ENCODE measurements at places on chromosomes 1 and 21.

DNA sequence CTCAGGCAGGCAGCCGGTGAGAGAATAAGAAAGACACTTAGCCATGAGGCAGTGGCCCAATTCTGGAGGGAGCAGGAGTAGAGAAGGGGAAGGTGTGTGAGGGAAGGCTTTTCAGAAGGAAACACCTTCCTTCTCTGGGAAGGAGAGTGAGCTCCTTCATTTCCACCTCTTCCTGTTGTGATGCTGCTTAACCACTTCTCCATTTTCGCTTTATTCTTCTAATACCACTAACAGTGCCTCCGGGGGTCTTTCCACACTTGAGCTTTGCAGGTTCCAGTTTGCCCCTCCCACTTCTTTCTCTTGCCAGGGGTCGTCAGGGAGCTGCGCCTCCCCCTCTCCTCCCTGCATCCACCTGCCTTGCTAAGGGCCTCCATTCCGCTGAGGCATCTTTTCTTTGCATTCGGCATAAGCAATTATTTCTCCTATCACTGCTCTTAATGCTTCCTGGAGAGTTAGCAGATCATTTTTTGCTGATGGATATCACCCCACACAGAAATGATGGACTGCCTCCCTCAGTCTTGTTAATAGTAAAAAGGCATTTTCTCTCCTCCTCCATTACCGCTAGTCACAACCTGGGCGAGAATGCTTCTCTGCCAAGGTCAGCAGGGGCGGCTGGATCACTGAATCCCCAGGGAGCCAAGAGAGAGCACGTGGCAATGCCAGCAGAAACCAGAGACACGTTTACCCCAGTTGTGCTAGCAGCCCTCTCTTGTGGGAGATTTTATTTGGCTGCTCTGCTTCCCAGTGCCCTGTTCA is 74.8 kb downstream of the ELAVL4 start:
- DNase-seq, result no peak

DNA sequence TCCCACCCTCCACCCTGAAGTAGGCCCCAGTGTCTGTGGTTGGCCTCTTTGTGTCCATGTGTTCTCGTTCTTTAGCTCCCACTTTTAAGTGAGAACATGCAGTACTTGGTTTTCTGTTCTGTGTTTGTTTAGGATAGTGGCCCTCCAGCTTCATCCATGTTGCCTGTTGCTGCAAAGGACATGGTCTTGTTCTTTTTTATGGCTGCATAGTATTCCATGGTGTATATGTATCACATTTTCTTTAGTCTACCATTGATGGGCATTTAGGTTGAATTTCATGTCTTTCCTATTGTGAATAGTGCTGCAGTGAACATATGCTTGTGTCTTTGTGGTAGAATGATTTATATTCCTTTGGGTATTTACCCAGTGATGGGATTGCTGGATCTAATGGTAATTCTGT is 6.1 kb downstream of the HIPK1 start:
- DNase-seq, result no peak

- no peak for DNase-seq
Observed at GRCh38 chr1:59977075-59977410, 50.5 kb upstream of the CYP2J2 start.

- DNase-seq, result no peak
Observed at GRCh38 chr1:119266858-119267257, 101.7 kb upstream of the HAO2 start.

DNA sequence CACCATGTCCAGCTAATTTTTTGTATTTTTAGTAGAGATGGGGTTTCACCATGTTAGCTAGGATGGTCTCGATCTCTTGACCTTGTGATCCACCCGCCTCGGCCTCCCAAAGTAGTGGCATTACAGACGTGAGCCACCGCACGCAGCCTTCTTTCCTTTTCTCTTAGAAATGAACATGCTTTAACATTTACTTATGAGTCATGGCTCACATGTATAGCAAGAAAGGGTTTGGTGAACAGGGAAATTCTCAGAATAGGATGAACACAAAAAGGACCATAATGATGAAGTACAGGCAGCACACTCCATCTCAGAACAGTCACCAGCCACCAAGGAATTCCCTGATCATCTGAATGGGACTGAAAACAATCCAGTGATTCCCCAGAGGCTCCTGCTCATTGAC is 9.4 kb upstream of the VAMP4 start:
- DNase-seq, result no peak

DNA sequence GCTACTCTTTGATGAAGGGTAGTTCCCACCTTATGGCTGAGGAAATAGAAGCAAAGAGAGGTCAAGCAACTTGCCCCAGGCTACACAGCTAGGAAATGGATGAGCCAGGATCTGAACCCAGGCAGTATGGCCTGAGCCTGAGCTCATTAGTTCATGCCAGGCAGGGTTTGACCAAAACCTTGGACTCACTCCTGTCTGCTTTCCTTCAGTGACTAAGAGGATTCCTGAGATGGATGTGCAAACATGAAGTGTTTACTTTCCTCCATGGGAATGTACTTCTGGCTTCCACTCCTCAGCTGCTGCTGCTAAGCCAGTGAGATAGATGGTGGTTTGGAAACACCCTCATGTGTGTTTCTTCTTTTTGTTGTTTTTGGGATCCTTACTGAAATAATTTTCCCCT is 35.1 kb upstream of the ERRFI1 start:
- DNase-seq, result no peak

GRCh38 chr21:21025742-21026141 is 27.5 kb downstream of the NCAM2 start:
- no peak for DNase-seq

DNA sequence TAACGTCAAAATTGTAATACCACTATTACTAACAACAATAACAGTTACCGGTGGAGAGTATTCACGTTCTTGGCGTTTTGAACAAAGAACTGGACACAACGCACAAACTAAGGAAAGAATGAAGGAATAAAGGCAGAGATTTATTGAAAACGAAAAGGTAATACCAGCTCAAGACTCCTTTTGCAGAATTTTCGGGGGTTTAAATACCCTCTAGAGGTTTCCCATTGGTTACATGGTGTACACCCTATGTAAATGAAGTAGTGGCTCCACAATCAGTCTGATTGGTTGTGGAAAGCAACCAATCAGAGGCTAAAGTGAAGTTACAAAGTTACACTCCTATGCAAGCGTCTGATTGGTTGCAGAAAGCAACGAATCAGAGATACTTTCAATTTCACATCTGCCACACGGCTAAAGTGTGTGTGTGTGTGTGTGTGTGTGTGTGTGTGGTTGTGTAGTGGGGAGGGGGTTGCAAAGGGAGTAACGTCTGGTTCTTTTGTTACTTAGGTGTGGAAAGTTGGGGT is 1.1 kb upstream of the GTF2B start:
- no peak for DNase-seq

DNA sequence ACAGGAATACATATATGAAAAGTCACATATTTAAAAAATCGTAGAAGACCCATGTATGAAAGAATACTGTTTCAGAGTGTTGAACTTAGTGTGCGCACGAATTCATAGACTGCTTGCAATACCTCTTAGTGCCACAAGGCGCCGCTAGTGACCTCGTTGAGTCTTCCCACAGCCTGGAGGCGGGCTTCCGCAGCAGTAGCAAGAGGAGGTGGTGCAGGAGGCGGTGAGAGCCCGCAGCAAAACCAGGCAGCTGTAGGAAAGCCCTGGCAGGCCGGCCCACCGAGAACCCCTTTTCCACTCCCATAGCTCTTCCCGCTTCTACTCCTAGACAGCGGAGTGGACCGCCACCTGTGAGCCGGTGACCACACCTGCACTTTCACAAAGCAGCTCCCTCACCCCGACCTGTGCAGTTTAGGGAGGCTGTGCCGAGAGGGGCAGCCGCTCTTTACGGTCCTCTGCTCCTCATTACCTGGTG is 23.5 kb downstream of the MTARC1 start:
- no peak for DNase-seq

DNA sequence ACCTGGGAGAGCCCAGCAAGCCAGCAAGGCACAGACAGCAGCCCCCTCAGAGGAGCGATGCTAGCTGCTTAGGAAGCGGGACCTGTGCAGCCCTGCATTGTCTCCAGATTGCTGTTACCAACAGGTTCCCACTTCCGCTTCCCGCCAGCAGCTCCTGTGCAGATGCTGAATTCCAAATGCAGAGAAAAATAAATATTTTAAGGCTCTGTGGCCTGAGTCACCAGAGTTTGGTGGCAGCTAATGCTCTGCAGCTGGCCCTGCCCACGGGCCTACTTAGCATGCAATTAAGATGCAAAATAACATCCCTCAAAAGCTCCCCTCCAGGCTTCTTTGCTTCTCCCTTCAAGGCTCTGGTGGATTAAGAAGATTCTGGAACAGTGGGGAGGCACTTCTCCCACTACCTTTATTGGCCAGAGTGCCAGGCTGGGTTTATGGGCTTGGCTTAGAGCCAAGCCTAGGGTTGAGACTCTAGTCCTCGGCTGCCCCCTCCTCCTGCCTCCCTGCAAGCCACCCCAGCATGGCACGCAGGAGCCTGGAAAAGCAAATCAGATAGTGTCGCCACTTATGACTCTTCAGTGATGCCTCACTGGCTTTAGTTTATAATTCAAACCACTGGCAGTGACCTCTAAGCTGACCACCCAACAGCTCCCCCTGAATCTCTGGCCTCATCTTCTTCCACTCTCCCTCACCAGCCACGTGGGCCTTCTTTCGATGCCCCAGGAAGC is 207.1 kb upstream of the ZC3H12A start:
- DNase-seq, result no peak

DNA sequence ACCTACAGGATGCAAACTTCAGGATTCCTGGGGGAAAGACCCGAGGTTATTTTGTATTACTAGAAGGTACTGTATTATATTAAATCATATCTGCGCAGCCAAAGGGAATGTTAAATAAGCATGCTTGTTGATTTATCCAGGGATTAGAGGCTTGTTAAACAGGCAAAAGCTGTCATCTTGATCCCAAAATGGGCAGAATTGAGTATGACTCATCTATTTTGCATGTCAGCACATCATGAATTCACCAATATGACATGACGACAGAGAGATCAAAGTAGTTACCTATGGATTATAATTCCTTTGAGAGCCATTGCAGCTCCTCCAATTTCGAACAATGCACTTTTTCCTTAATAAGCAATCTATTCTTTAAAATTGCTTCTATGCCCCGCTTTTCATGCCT is 66.1 kb downstream of the TBX15 start:
- DNase-seq, result no peak

DNA sequence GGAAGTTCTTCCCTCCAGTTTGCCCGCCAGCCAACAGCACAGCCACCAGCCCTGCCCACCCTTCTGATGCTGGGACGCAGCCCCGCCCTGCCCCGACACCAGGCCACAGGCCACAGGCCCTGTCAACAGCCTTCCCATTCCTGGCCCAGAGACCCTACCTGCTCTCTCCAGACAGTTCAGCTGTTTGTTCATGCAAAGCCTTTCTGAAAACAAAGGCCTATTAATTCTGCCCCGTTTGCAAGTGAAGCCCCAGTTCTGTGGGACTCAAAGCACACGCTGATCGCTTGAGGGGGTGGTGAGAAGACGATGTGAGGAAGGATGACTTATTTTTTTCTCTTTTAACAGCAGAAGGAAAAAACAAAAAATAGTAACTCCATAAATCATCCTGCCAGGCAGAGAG is 55.4 kb upstream of the KIF26B start:
- no peak for DNase-seq
